ENCODE measurements at places on chromosomes 16 and 17. TPM values are rescaled to one million over a fixed set of nuclear protein-coding genes. Genes with fewer than 3 reads are reported as not detected.

ABI3 gene
- total RNA-seq, result 5.1 TPM

PARN gene
- 25.3 TPM for total RNA-seq

TPSD1 gene
- 0.44 TPM for total RNA-seq

DNA sequence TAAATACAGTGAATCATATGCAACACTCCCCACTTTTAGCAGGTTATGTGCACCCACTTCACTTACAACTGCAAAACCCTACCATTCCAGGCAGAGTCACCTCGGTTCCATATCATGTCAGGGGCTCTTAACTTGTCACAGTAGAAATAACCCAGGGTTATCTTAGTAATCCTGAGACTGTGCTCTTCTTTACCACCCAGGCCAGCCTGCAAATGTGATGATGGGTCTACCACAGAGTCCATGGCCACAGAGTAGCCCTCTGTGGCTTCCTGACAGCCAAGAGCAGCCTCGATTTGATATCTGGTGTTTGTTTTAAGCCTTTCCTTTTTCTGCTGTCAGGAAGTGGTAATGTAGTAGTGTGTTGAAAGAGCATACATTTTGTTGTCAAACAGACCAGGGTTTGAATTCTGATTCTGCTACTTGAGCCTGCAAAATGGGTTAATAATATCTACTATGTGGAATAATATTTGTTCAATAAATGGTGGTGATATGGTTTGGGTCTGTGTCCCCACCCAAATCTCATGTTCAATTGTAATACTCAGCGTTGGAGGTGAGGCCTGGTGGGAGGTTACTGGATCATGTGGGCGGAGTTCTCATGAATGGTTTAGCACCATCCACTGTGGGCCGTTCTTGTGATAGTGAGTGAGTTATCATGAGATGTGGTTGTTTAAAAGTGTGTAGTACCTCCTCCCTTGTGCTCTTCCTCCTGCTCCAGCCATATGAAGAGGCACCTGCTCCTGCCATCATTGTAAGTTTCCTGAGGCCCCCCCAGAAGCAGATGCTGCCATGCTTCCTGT, 416.5 kb downstream of the UTP18 start:
- DNase-seq, result no peak

DNA sequence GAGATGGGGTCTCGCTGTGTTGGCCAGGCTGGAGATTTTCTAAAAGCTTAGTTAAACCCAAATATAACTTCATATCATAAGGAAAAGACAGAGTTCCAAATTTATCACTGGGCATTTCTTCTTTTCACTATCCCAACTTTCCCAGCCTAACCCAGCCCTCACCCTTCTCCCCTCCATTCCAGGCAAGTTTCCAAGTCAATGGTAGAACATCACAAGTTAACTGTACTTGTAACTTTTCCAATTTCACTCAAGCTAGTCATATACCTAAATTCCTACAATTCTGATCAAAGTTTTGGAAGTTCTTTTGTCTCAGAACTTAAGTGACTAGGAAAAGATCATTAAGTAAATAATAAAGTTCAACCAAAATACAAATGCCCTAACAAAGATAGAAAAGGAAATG, 61.2 kb downstream of the USP32 start:
- no peak for DNase-seq

DNA sequence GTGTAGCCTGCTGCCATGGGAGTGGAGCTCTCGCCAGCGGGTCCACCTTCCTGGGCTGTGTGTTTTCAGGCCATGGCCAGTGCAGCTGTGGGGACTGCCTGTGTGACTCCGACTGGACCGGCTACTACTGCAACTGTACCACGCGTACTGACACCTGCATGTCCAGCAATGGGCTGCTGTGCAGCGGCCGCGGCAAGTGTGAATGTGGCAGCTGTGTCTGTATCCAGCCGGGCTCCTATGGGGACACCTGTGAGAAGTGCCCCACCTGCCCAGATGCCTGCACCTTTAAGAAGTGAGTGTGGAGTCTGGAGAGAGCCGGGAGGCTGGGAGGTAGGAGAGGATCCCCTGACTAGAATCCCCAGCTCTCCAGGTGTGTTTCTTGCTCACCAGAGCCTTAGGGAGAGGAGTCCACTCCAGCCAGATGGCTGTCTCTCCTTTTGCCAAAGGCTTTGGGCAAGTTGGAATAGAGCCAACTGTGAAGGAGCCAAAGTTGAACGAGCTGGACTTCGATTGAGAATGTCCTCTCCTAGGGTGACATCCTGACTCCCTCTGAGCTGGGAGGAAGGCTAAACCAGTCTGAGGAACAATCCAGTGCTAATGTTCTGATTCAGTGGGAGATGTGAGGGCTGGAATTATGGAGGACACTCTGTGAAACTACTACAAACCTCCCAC, 24.4 kb upstream of the EFCAB13 start:
- no peak for DNase-seq

GRCh38 chr16:48596326-48596725, 13.7 kb downstream of the N4BP1 start:
- DNase-seq, result no peak
